T-helper 2 cell treated with Interferon-gamma antibody and Interleukin-4, amounts not matched to agents 100 ng/mL and 5 ng/mL, for 36 hours (primary cell): ENCODE measurements at places on chromosomes 1 and 21. TPM values are rescaled to one million over a fixed set of nuclear protein-coding genes. Genes with fewer than 3 reads are reported as not detected.

LYPD8 gene
- not detected in 2 replicates for total RNA-seq

LDLRAP1 gene
- total RNA-seq = 25.1 and 27.5 TPM in 2 replicates

OR10Z1 gene
- total RNA-seq = not detected in 2 replicates

MYCL gene
- 0.05 and 0.11 TPM in 2 replicates for total RNA-seq

CTH gene
- total RNA-seq = 5.4 and 6.5 TPM in 2 replicates

MATN1 gene
- 0.20 TPM in 1 of 2 replicates, not detected in the other for total RNA-seq

BEST4 gene
- 0.55 TPM in 2 replicates for total RNA-seq

KPRP gene
- not detected in 2 replicates for total RNA-seq

ZYG11B gene
- 13.3 and 13.6 TPM in 2 replicates for total RNA-seq

LCE3D gene
- total RNA-seq = not detected in 2 replicates

TNFAIP8L2 gene
- total RNA-seq = 27.7 and 28.5 TPM in 2 replicates

NPPA gene
- not detected in 2 replicates for total RNA-seq

COQ8A gene
- total RNA-seq = 24.3 and 29.3 TPM in 2 replicates

NBPF3 gene
- 4.5 and 5.1 TPM in 2 replicates for total RNA-seq

KRTAP11-1 gene
- 0.27 TPM in 1 of 2 replicates, not detected in the other for total RNA-seq

BRDT gene
- total RNA-seq = not detected in 2 replicates

FCRL5 gene
- total RNA-seq = not detected in 2 replicates

SLC25A44 gene
- total RNA-seq = 32.2 and 34.3 TPM in 2 replicates

AJAP1 gene
- 0.07 TPM in 1 of 2 replicates, not detected in the other for total RNA-seq

MAN1C1 gene
- total RNA-seq = 11.4 and 12.1 TPM in 2 replicates

XCL1 gene
- total RNA-seq = 0.91 and 1.1 TPM in 2 replicates

VASH2 gene
- 0.32 and 0.61 TPM in 2 replicates for total RNA-seq

TGFB2 gene
- total RNA-seq = not detected in 2 replicates

CTTNBP2NL gene
- total RNA-seq = 0.93 and 1.0 TPM in 2 replicates

HSPB7 gene
- not detected in 2 replicates for total RNA-seq

HIVEP3 gene
- total RNA-seq = 20.3 and 22.4 TPM in 2 replicates

CD53 gene
- 437 and 443 TPM in 2 replicates for total RNA-seq

TCEANC2 gene
- total RNA-seq = 10.2 and 10.7 TPM in 2 replicates

PRKAA2 gene
- not detected in 2 replicates for total RNA-seq

GJA5 gene
- not detected in 2 replicates for total RNA-seq

S100B gene
- 0.20 TPM in 1 of 2 replicates, not detected in the other for total RNA-seq

PDXK gene
- 88.9 and 92.4 TPM in 2 replicates for total RNA-seq

NRIP1 gene
- total RNA-seq = 7.5 and 7.6 TPM in 2 replicates

FHAD1 gene
- 0.09 TPM in 1 of 2 replicates, not detected in the other for total RNA-seq

USP24 gene
- total RNA-seq = 40.9 and 44.2 TPM in 2 replicates

OR2T2 gene
- total RNA-seq = not detected in 2 replicates
